ENCODE measurements at places on chromosomes 13 and 19.

GRCh38 chr13:93700115-93700514, 473.5 kb downstream of the GPC6 start:
- no peak for DNase-seq

GRCh38 chr13:50077431-50077830, 62.2 kb downstream of the KCNRG start:
- DNase-seq, result no peak

- DNase-seq, result peak; percentile 72
These were observed 3.1 kb upstream of the CTXN1 start for GRCh38 chr19:7928741-7929701.

DNA sequence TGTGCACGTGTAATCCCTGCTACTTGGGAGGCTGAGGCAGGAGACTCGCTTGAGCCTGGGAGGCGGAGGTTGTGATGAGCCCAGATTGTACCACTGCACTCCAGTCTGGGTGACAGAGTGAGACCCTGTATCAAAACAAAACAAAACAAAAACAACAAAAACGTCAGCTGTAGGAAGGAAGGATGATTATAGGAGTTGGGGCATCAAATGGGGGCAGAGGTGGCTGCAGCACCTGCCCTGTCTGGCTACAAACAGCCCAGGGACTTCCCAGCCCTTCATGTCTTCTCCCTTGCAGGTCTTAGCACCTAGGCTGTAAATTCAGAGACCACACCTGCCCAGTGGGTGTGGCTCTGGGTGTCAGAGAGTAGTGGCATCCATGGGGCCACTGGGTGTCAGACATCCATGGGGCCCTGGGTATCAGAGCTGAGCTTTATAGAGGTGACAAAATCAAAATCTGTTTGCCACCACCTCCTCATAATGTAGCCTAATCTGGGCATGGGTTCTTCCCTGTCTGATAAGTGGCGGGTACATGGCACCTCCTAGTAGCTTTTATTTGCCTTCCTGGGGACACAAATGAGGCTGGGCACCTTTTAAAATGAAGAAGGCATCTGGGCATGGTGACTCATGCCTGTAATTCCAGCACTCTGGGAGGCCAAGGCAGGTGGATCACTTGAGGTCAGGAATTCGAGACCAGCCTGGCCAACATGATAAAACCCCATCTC, 4.7 kb upstream of the B3GNT3 start:
- DNase-seq, result no peak

GRCh38 chr13:75482820-75483079, 781 bp upstream of the TBC1D4 start:
- DNase-seq, result no peak

GRCh38 chr13:96294930-96295881, 205.3 kb downstream of the HS6ST3 start:
- no peak for DNase-seq

DNA sequence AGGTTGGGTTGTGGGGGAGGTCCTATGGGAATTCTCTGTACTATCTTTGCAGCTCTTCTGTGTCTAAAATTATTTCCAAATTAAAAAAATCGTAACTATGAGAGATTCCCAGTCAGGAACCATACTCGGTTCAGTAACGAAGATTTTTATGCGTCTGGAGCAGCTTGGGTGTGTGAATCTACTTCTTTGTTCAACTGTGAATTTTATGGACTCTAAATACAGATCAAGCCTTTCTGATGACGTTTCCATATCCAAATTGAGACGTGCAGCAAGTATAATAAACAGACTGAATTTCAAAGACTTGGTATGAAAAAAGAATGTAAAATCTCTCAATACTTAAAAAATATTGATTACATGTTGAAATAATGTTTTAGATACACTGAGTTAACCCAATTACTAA, 30.9 kb downstream of the MLLT1 start:
- DNase-seq, result no peak

DNA sequence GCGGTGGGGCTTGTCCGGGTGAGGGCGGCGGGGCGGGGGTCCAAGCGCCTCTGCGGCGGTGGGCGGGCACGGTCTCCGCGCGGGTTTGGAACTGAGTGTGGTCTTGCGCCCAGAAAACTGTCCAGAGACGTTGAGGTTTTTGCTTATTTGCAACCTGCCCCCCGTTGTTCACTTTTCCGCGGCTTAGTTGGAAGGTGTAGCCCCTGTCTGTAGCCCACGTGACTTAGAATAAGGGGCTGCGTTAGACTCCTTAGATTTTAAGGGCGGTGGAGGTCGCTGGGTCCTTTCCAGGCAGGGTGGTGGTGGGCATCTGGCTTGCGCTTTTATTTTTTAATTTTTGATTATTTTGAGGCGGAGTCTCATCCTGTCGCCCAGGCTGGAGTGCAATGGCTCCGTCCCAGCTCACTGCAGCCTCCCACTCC, 748 bp downstream of the RPS15 start:
- DNase-seq, result no peak

DNA sequence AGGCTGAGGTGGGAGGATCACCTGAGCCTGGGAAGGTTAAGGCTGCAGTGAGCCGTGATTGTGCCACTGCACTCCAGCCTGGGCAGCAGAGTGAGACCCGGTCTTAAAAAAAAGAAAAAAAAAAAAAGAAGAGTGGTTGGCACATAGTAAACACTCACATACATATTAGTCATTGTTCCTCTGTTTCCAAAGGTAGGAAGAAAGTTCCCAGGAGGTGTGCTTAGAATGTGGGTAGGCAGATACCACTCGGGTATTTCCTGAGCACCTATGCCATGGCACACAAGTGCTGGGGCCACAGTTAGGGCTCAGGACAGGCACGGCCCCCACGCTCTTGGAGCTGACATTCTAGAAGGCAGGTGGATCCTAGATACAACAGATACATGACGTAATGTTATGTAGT, 41.4 kb downstream of the SIPA1L3 start:
- no peak for DNase-seq

DNA sequence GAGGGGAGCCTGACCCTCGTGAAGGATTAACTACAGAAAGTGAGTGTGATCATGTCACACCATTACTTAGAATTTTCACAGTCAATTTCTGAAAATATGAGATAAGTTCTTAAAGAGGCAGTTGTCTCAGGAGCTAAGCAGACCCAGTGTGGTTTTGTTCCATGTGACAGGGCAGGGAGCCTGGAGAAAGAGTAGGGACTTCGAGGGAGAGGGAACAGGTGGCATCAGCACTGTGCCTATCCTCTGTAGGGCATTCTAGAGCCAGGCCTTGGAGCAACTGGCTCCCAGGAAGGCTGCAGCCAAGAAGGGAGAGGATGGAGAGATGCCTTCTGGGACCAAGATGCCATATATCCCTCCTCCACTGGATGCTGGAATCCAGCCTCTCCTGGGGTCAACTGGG, 183.0 kb downstream of the TSHZ3 start:
- no peak for DNase-seq

- no peak for DNase-seq
These were observed 216.8 kb downstream of the TM9SF2 start for GRCh38 chr13:99717959-99718674.
